Smooth muscle cell of trachea (primary cell): ENCODE measurements at places on chromosomes 6 and 20. TPM values are rescaled to one million over a fixed set of nuclear protein-coding genes. Genes with fewer than 3 reads are reported as not detected.

HLA-DPA1 gene
- 1.7 and 2.8 TPM in 2 replicates for total RNA-seq

PLEKHG1 gene
- 4.5 and 6.3 TPM in 2 replicates for total RNA-seq

STX11 gene
- total RNA-seq: 0.50 and 0.87 TPM in 2 replicates

LPIN3 gene
- 5.4 and 9.9 TPM in 2 replicates for total RNA-seq

HLA-DRB5 gene
- 0.15 TPM in 1 of 2 replicates, not detected in the other for total RNA-seq

NECAB3 gene
- 29.5 and 42.2 TPM in 2 replicates for total RNA-seq

SLC22A7 gene
- not detected in 2 replicates for total RNA-seq

TP53TG5 gene
- total RNA-seq: 0.50 TPM in 1 of 2 replicates, not detected in the other

FAM209A gene
- not detected in 2 replicates for total RNA-seq

ZFAND3 gene
- total RNA-seq: 28.8 and 32.6 TPM in 2 replicates

NCOA5 gene
- 7.9 and 9.1 TPM in 2 replicates for total RNA-seq

C6orf141 gene
- 0.17 and 1.3 TPM in 2 replicates for total RNA-seq

TNXB gene
- 7.7 and 77.6 TPM in 2 replicates for total RNA-seq

GCM1 gene
- total RNA-seq: not detected in 2 replicates

BPIFB2 gene
- not detected in 2 replicates for total RNA-seq

PLN gene
- under 0.01 TPM in 1 of 2 replicates, not detected in the other for total RNA-seq

TUBB2B gene
- 4.0 and 4.1 TPM in 2 replicates for total RNA-seq

DACT2 gene
- total RNA-seq: not detected in 2 replicates

BPIFA2 gene
- not detected in 2 replicates for total RNA-seq

GMPR gene
- total RNA-seq: 11.7 and 15.3 TPM in 2 replicates

KCNS1 gene
- 0.29 and 2.5 TPM in 2 replicates for total RNA-seq

GFOD1 gene
- total RNA-seq: 7.6 and 9.3 TPM in 2 replicates

HLA-B gene
- total RNA-seq: 301 and 427 TPM in 2 replicates

SNPH gene
- 12.8 and 22.7 TPM in 2 replicates for total RNA-seq

SLC44A4 gene
- total RNA-seq: 0.17 TPM in 1 of 2 replicates, not detected in the other

YIPF3 gene
- 92.6 and 152 TPM in 2 replicates for total RNA-seq

FILIP1 gene
- 0.29 and 0.83 TPM in 2 replicates for total RNA-seq

SIM1 gene
- total RNA-seq: not detected in 2 replicates

RHAG gene
- total RNA-seq: not detected in 2 replicates

NPEPL1 gene
- 23.0 and 27.6 TPM in 2 replicates for total RNA-seq

PPP1R16B gene
- total RNA-seq: under 0.01 and 0.15 TPM in 2 replicates

CGAS gene
- total RNA-seq: 4.1 and 6.5 TPM in 2 replicates

RAET1E gene
- total RNA-seq: 2.2 and 4.8 TPM in 2 replicates

FOXC1 gene
- 5.4 and 7.6 TPM in 2 replicates for total RNA-seq

SNAP91 gene
- total RNA-seq: not detected in 2 replicates

C20orf204 gene
- total RNA-seq: 0.99 and 1.3 TPM in 2 replicates
